Motor neuron (in vitro differentiated cells): ENCODE measurements at places on chromosomes 13 and 19. TPM values are rescaled to one million over a fixed set of nuclear protein-coding genes. Genes with fewer than 3 reads are reported as not detected.

Gene THAP8
- 5.7 and 6.8 TPM in 2 replicates for total RNA-seq

DNA sequence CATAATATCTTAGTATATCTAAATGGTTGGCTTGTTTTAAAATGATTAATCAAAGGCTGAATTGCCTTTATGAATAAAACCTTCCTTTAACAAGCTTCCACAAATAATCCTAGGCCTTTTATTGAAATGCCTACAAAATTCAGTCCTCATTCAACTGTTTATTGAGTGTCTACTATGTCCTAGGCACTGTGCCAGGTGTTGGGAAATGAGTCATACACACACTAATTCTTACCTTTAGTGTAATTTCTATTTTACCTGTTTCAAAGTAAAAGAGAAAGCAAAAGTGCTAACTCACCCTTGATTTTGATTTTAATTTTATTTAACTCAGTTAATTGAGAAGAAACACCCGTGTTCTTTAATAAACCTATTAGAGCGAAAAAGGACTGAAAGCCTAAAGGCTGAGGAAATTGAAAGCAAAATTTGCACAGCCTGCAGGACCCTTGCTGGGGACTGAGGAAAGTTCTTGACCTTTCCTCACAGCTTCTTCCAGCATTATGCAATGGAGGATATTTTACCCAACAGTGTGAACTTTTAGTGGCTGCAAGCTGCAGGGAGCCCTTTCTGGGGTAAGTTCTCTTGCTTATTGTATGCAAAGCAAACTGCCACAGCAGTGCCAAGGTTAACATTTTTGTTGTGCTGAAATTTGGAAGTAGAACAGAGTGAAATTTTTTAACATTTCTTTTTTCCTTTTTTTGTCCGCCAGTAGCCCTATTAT is 83.1 kb downstream of the B3GLCT start:
- ATAC-seq, result no peak

GRCh38 chr19:23822735-23823134 is 64.0 kb upstream of the ZNF681 start:
- ATAC-seq, result no peak

Gene ZNF433
- total RNA-seq, result 2.1 and 2.7 TPM in 2 replicates

Gene ADAT3
- total RNA-seq, result 1.1 and 2.4 TPM in 2 replicates

DNA sequence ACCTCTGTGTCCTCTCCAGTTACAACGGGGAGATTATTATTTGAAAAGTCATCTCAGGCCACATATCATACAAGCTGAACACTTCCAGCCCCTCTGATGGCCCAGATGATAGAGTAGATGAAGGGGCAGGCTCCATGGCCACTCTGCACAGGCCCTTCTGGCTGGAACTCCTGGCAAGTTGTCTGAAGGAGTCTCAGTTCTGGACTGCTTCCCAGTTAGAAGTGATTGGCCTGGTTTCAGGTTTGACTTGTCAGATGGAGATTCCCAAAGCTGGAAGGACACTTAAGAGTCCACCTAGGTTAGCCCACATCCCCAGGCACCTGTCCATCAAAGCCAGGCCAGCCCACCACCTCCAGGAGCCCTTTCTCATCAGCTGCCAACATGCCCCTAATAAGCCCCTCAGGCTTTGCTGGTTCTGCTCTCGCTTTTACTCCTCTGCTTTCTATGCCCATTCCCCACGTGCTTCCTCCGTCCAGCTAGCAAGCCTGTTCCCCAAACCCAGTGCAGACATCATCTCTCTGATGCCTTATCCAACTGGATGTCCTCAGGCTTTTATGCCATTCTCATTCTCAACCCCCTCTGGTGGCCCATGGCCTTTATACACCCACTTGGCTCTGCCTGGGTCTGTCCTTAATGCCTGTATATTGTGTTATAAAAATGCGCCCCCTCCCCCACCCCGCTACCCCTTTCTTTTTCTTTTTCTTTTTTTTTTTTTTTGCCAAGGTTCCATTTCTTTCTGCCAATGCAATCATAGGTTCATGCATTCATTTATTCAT is 56.5 kb downstream of the HSPH1 start:
- ATAC-seq, result no peak

DNA sequence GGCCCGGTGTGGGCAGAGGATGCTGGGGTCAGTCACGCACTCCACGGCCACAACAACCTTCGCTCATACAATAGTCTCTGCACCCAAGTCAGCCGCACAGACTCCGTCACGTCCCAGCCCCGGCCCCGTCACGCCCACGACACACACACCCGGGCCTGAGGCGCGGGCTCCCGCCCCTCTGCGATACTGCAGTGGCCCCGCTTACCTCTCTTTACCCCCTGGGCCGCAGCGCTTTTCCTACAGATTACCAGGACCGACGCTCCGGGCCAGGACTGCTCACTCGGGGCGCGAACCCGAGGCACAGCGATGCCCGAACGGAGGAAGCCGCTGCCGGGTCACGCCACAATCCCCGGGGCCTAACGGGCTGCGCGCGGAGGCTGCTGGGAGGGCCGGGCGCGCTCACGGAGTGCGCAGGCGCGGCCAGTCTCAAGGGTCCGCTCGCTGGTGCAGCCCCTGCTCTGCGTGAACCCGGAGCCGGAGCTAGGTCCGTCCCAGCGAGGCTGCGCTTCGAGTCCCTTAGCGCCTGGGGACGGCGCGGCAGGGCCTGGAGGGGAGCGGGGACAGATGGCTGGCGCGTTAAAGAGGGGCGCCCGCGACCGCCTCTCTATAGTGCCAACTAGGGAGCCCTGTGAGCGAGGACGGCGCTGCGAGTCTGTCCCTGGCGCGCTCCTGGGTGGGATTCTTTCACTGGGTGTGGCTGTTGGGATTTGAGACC is at the start of gene ZFP82:
TSS of gene ZFP82 (minus strand) at position 358 of the 715 bp plus-strand sequence. CDS start 8,855 bp downstream, outside the sequence.
- ATAC-seq, result peak; percentile 88

DNA sequence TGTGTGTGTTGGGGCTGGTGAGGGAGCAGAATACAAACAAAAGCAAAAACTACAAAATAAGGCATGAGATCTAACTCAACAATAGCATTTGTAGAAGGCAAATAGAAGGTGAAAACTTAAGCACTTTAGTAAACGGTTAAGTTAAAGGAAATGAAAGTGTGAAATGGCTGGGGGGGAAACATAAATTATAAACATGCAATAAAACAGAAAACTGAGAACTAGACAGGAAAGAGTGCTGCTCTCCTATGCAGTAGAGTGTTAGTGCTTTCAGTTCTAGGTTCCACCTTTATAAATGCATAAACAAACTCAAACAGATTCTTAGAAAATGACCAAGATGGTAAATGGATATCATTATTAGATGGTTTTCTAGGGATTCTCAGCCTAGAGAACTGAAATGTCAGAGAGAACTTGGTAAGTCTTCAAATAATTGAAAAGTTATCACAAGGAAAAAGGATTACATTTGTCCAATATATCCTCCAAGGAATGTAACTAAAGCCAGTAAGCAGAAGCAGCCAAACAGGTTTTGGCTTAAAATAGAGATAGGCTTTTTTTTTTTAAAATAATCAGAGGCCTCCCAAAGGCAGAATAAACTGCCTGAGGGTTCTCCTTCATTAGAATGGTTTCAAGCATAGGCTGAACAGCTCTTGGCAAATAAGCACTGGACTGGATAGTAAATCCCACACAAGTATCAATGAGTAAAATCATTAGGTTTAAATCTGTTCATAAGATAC is 23.3 kb downstream of the RBM26 start:
- no peak for ATAC-seq

GRCh38 chr13:43472980-43473379 is 313.8 kb downstream of the ENOX1 start:
- ATAC-seq, result no peak

- ATAC-seq, result no peak
Observed at GRCh38 chr19:40367577-40368434, 19.3 kb downstream of the PLD3 start.

GRCh38 chr19:41548954-41549688 is 26.8 kb upstream of the CEACAM21 start:
- ATAC-seq, result no peak

Gene ZNF160
- 30.4 and 34.6 TPM in 2 replicates for total RNA-seq

Gene FCHO1
- total RNA-seq, result 14.4 and 16.8 TPM in 2 replicates

GRCh38 chr19:7841751-7842660 is 12.0 kb downstream of the EVI5L start:
- ATAC-seq, result no peak

DNA sequence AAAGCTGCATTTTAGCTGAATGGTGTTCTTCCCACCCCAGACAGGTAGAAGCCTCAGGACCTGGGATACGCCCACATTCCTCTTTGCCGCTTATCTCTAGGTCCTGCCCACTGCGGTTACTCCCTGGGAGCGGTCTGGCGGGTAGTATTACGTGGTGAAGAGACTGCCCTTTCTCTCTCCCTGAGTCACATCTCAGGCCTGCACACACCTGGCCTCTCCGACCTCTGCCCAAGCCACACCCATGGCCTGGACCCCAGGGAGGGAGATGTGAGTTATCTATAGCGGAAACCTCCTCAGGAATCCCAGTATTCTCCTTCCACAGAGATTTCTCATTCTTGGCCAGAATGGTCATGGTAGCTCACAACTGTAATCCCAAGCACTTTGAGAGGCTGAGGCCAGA is 17.3 kb downstream of the RHPN2 start:
- ATAC-seq, result no peak

Gene C19orf81
- not detected in 2 replicates for total RNA-seq

Gene CA11
- 41.8 and 42.4 TPM in 2 replicates for total RNA-seq

- ATAC-seq, result no peak
Observed at GRCh38 chr19:41217741-41218140, 1.3 kb upstream of the AXL start.

DNA sequence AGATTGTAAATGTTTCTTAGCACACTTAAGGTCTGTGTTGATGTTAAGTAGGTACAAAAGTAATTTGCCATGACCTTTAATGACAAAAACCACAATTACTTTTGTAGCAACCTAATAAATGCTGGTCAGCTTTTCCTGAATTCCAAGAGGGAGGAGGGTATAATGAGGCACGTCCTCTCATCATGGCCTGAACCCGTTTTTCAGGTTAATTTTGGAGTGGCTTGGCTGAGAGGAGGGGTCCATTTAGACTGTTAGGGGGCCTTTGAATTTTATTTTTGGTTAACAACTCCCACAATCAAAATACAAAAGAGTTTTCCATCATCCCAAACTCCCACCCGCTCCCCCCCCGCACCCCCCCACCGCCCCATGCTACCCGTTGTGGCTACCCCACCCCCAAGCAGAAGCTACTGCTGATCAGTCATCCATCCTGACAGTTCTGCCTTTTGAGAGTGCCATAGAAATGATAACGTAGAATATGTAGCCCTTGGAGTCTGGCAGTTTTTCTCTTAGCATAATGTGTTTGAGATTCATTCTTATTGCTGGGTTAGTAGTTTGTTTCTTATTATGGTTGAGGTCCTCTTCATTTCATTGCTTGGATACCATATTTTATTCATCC is 14.4 kb upstream of the PLEKHF1 start:
- no peak for ATAC-seq

Gene RNF225
- total RNA-seq, result 0.45 TPM in 1 of 2 replicates, not detected in the other

DNA sequence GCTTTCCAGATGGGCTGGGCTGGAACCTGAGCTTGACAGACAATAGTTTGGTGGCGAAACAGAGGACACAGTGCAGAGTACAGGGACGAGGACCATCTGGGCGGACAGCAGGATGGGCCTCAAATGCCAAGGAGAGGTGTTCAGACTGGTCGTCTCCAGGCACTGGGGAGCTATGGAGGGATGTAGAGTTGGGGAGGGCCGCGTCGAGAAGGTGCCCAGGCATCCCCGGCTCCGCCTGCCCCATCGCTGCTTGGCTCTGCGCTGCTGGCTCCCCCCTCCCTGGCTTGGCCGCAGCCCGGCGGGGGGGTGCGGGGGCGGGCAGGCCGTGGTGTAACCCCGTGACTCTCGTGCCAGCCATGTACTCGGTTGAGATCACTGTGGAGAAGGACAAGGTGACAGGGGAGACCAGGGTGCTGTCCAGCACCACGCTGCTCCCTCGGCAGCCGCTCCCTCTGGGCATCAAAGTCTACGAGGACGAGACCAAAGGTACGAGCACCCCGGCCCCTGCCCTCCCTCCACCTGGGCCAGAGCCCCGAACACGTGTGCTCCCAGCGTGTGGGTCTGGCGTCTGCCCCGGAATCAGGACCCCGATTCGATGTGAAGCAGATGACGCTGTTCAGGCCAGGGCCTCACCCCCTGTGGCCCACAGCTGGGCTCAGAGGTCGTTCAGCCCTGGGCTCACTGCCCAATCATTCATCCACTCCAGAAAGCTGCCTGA is 10.8 kb upstream of the MISP start:
- ATAC-seq, result peak; percentile 7

GRCh38 chr19:10036601-10037071 is 23.4 kb downstream of the RDH8 start:
- no peak for ATAC-seq

Gene KLF12
- total RNA-seq, result 11.7 and 14.0 TPM in 2 replicates

DNA sequence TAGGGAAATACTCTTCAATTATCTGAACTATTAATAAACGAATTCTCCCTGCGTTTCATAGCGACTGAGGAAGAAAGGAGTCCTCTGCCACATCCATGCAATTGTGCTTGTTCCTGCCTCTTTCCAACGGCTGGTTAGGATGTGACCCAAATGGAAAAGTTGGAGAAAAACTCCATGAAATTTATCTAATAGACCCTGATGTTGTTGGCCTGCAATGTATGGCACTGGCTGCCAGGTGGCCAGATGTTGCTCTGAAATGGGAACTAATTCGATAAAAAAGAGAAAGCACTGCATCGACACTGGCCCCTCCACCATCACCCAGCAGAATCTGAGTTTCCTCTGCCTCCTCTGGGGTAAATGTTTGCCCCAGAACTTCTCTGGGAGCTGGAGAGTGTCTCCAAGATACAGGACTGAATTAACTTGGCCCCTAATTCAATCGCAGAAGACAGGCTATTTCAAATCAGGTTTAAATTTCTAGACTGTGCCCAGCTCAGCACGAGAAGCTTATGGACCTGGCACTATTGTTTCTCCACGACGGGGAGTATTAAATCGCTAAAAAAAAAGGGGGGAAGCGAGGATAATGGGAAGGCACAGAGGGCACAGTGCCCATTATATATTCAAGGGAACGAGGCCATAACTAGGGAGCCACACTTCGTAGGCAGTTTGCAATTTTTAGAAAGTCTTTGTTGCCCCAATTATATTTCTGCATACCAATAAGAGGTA is 103.9 kb downstream of the ZIC5 start:
- no peak for ATAC-seq

GRCh38 chr19:16143399-16144215 is at the start of gene HSH2D:
TSS of gene HSH2D (plus strand) at chr19:16143685. CDS start at chr19:16148751, 5,066 bp downstream.
- ATAC-seq, result no peak

DNA sequence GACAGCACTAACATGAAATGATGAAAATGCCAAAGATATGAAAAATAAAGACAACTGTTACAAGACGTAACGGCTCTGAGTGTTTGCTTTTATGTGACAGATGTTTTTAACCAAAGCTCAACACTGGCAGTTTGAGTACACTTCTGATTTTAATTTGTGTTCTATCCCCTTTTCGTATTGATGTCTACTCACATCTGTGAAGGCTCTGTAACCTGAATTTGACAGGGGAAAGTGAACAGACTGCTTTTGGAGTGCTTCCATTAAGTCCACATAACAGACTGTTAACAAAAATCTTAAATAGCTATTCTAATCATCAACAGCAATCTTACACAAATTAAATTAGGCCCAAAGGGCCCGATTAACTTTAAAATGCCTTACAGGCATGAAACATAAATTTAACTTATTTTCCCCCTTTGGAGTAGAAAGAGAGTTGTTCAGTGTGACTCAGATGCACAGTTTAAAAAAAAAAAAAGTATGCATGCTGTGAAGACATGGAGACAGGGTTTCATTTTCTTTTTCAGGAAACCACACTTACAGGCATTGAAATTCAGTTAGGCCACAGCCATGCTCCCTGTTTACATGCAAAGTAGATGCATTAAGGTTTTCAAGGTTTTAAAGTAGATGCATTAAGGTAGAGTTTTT is 16.3 kb upstream of the RNASEH2B start:
- no peak for ATAC-seq
